SK-N-SH (cell line): ENCODE measurements at places on chromosomes 5 and 9.
A peak's percentile ranks its signal among the peaks of the same experiment; 100 is the strongest.

- DNase-seq, result no peak
Observed at GRCh38 chr5:51652980-51653379, 269.7 kb downstream of the ISL1 start.

GRCh38 chr5:149145138-149145537, 3.8 kb downstream of the ABLIM3 start:
- DNase-seq, result no peak

DNA sequence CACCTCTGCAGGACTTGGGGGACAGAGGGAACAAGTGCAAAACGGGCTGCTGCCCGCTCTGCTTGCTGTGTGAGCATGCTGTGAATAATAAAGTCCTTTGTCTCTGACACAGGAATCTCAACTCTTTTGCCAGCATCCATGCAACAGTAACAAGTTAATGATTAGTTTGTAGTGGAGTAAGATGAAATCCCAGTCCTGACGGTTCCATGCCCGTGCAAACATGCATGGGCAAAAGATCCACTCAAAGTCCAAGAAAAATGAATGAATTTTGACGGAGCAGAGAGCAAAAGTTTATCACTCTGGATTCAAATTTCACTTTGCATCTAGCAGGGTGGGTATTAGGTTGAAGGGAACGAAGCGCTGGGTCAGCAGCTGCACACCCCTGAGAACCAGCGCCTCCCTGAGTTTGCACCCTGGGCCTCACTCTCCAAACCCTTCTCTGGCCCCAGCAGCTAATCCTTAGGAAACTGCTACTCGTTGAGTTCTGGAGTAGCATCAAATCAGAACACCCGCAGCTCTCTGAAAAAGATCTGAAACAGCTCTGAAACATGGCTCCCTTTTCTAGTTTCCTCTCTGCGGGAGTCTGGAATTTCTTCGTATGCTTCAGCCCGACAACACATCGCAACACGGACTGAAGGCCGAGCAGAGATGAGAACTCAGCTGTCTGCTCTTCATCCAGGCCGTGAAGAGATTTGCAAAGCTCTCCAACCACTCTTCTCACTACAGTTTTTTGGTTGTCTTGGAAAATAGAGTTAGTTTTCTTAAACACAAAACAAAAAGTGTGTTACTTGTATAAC, 45.6 kb upstream of the RUFY1 start:
- DNase-seq, result no peak

DNA sequence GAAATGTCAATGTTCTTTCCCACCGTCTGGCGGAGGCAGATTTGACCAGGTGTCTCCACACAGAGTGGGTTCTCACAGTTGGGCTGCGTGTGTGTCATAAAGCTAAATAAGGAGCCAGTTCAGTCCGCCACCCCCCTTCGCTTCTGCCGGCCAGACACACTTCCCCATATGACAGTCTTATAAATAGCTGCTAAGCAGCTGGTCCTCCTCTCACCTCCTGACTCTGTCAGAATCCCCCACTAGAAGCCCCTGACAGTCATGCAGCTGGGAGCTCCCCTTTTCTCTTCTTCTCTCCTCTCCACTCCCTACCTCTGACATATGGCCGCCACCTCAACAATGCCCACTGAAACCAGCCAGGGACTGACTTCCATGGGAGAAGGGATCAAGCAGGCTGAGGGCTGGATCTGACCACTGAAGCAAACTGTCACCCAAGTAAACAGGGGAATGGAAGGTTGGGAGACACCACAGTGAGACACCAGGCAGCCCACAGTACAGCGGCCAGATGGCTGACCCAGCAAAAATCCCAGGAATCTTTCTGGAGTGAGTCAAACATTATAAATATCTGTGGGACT, 141.9 kb upstream of the EFNA5 start:
- no peak for DNase-seq

- DNase-seq, result peak; percentile 9
Observed at GRCh38 chr5:31415009-31415923, 116.6 kb downstream of the DROSHA start.

- peak; percentile 50 for DNase-seq
Observed at GRCh38 chr5:150219142-150219541, 29.3 kb downstream of the SLC6A7 start.

GRCh38 chr5:88398316-88398715, 129.7 kb upstream of the TMEM161B start:
- DNase-seq, result no peak

DNA sequence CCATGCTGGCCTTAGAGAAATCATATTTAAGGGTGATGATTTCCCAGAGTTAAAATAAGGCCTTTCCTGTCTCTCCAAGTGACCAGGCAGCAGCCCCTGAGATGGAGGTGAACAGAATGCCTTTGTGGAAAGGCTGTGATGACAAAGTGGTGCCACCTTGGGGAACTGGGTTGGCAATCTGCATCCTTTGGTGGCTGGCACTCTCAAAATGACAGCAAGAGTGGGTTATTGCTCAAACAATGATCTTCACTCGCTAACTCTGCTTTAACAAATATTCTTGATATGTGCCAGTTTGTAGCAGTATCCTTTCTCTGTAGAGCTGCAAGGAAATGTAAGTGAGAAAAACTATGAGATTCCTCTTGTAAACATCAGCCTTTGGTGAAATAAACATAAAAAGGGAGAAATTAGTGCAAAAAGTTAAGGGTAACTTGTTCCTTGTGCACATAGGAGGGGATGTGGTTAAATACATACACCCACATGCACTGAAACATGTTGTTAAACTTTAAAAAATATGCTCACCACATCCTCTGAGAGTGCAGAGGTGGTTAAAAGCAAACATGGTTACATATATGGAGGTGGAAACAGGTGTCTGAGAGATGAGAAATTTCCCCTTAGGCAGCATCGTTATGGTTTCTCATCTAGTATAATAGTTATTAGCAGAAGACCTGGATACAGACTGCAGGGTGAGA, 373.4 kb upstream of the CTNND2 start:
- DNase-seq, result no peak

DNA sequence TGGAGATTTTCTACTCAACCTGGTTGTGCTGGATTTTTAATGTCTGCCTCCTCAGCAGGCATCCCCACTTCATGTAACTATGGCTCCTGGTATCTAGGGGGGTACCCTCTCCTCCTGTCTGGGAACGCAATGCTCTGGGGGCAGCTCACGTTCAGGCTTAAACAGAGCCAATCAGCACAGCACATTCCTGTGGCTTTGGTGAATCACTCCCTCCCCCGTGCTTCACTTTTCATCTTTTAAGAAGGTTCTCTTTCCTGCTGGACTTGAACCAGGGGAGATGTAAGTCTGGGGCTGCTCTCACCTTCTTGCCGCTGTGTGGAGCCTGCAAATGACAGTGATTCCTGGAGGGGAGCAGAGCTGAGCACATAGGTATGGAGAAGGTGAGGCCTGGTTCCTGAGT, 101.2 kb downstream of the MSX2 start:
- no peak for DNase-seq

- DNase-seq, result no peak
Observed at GRCh38 chr5:163548649-163549048, 43.2 kb downstream of the MAT2B start.

DNA sequence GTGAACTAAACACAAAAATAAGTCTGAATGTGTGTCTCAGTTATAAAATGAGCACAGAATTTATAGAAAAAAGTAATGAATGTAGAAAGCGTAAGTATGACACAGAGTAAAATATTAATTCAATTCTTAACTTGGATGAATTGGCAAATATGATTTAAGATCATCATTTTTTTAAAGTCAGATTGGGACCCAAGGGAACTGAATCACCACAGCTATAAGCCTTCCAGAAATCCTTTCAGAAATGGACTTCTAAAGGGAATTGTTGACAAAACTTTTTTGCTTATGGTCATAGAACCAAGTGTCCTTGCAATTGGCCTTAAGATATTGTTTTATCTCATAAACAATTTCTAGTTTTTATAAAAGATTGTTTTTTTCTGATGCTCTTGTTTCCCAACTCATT, 495.1 kb upstream of the DAB2 start:
- no peak for DNase-seq

GRCh38 chr5:37665889-37666288, 174.0 kb downstream of the GDNF start:
- DNase-seq, result no peak

GRCh38 chr9:137382444-137383080, 40.4 kb downstream of the EXD3 start:
- no peak for DNase-seq

DNA sequence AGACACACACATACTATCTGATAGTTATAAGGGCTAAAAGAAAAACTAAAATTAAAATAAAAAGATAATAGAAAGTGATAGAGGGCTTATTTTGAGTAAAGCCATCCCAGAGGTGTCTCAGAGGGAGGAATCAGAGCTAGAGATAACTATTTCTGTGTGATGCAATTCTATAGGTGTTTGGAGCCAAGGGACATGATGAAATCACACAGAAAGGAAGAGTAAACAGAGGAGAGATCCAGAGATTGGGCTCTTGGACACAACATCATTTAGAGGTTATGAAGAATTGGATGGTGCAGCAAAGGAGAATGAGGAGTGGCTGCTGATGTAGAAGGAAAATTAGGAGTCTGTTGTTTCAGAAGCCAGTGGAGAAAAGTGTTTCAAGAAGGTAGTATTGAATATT, 393.5 kb downstream of the DIRAS2 start:
- DNase-seq, result no peak

DNA sequence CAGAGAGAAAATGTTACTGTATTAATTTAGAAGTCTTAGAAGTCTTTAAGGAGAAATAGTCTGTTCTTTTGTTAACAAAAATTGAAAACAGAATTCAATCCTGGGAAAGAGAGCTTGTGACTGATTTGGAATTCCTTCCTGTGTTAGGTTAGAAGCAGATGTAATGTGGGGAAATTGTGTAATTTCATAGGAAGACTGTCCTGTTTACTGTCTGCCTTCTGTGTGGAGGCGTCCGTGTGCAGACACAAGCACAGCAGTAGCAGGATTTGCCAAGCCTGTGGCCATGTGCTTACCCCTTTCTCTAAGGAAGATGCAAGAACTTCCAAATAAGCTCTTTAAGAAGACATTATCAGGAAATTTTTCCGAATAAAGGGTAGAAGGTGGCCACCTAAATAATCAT, 36.7 kb upstream of the F2R start:
- no peak for DNase-seq

GRCh38 chr5:14790220-14790619, 81.4 kb downstream of the ANKH start:
- no peak for DNase-seq
